ENCODE measurements at places on chromosomes 7 and 10.

DNA sequence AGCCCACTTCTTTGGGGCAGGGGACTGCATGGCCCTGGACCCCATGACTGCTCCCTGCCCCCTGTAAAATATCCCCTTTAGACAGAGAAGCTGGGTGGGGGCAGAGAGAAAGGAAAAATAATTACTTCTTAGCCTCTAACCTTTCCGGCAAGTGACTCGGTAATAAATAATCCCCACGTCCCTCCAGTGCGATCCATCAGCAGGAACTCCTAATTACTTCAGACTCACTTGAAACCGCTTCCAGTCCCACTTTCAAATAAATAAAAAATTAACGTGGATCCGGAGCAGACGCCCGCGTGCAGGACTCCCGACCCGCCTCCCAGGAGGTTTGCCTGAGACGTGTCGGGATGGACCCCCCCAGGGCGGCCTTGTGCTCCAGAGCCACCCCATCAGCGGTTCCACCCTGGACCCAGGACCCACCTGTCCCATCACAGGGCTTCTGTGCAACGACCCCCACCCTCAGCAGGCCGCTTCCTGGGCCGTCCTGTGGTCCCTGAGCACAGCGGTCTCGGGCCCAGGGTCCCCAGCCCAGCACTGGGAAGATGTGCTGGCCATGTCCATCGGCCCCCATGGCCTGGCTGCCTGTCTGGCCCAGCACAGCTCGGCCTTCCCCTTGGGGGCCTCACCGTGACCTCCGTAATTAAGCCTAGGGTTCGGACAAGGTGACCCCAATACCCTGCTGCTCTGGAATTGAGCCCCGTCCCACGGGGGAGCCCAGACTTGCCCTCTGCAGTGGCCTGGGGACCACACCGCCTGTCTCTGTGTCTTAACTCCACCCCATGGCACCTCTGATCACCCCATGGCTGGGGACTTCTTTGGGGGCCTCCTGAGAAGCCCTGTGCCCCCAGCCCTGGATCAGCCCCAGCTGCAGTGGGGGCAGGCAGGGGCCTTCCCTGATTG is 108.0 kb downstream of the UNCX start:
- no peak for DNase-seq

DNA sequence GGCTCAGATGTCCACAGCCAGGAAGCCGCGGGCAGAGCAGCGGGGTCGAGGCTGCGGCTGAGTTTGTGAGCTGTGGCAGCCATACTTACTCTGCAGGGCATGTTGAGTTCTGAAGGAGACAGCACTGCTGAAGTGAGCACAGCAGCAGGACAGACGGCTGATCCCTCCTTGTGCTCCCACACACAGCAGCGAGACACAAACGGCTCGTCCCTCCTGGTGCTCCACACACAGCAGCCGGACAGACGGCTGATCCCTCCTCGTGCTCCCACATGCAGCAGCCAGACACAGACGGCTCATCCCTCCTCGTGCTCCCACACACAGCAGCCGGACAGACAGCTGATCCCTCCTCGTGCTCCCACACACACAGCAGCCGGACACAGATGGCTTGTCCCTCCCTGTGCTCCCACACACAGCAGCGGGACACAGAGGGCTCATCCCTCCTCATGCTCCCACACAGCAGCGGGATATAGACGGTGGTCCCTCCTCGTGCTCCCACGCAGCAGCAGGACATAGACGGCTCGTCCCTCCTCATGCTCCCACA is 305.1 kb downstream of the PTPRN2 start:
- no peak for DNase-seq

DNA sequence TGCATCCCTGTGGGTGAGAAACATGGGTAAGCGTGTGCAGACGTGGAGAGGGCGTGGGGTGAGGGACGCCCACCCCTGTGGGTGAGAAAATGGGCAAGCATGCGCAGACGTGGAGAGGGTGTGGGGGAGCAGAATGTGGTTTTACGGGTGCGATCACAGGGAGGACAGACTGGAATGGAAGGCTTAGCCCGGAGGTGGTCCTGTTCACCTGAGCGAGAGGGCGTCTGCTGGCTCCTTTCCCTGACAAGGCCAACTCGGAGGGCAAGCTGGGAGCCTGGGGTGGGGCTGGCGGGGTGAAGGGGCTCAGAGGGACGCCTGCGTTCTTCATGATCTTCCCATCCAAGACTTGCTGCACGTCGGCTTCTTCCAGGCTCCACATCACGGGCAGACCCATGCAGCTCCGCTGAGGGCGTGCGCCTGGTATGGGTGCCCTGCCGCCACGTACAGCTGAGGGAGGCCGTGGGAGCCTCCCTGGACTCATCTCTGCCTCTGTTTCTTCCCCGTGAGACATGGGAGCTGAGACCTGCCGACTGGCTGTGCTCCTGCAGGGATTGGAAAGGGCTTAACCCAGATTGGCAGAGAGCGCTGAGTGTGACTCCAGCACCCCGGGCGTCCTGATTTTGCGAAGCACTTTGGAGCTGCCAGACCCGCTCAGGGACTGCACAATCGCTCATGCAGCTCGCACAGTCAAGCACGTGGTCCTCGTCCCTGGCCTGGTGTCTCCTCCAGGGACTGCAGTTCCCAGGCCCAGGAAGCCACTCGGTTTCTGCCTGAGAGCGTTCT is 74.3 kb upstream of the SHH start:
- no peak for DNase-seq

DNA sequence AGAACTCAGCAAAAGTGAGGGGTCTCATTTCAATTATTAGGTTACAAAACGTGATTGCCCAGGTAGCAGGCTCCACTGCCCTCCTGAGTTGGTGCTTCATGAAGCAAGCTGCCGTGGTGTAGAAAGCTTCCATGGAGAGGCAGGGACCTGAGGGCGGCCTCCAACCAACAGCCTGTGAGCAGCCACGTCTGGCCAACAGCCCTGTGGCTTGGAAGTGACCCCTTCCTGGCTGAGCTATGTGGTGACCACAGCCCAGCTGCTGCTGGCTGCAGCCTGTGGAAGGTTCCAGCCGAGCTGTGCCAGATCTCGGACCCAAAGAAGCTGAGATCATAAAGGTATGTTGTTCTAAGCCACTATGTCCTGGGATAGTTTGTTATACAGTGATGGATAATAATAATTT is 122.5 kb upstream of the KLF6 start:
- DNase-seq: no peak

GRCh38 chr10:96074776-96075175 is 31.4 kb downstream of the CCNJ start:
- peak; percentile 45 for DNase-seq

GRCh38 chr10:59713196-59713821 is 3.7 kb upstream of the SLC16A9 start:
- DNase-seq: no peak

GRCh38 chr7:100221231-100221718 is 1.5 kb downstream of the PVRIG start:
- no peak for DNase-seq
